ENCODE measurements at places on chromosomes 2 and 18.

- no peak for DNase-seq
These were observed 18.9 kb upstream of the RBMS1 start for GRCh38 chr2:160512491-160512890.

- no peak for DNase-seq
These were observed 51.1 kb upstream of the RAPH1 start for GRCh38 chr2:203586206-203586605.

DNA sequence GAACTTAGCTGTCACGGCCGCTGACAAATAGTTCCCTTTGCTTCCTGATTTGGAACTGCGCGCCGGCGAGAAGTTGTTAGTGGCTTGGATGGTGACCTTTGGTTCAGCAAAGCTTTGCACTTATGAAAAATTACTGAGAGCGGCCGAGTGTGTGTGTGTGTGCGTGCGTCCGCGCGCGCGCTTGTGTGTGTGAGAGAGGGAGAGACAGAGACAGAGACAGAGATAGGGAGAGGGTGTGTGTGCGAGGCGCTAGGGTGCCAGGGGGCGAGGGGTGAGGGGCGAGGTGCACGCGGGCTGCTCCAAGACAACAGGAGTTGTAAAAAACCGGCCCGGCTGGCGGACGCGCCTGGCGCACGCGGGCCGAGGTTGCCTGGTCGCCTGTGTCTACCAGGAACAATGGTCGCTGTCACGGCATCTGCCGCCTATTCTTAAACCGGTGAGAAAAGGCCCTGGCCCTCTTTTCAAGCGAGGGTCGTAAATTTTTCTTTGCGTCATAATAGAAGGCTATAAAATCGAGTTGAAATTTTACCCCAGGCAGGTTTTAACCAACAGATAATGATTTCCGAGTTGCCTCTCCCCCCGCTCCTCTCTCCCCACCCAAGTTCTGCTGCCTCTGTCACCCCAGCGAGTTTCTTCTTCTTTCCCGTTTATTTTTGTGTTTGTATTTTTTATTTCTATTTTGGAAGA, 535 bp downstream of the HOXD3 start:
- DNase-seq: no peak

GRCh38 chr18:63783394-63783793, 8.2 kb downstream of the SERPINB7 start:
- DNase-seq: no peak

DNA sequence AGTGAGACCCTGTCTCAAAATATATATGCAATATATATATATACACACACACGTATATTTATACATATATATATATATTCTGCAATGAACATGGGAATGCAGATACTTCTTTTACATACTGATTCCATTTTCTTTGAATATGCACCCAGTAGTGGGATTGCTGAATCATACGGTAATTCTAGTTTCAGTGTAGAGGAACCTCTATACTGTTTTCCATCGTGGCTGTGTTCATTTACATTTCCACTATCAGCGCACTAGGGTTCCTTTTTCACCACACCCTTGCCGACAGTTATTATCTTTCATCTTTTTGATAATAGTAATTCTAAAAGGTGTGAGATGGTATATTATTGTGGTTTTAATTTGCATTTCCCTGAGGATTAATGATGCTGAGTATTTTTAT, 52.3 kb upstream of the SLC39A10 start:
- DNase-seq: no peak
